ENCODE measurements at places on chromosomes 11 and 22.

DNA sequence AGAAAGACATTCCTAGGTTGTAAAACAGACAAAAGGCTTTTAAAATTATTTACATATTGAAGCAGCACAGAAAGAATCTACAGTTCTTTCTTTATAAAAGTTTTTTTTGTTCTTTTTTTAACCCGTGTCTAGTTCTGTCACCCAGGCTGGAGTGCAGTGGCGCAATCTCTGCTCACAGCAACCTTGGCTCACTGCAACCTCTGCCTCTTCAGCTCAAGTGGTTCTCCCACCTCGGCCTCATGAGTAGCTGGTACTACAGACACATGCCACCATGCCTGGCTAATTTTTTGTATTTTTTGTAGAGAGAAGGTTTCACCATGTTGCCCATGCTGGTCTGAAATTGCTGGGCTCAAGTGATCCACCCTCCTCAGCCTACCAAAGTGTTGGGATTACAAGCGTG, 3.8 kb upstream of the INCENP start:
- DNase-seq: no peak

GRCh38 chr11:88345949-88346348, 8.4 kb upstream of the CTSC start:
- no peak for DNase-seq

DNA sequence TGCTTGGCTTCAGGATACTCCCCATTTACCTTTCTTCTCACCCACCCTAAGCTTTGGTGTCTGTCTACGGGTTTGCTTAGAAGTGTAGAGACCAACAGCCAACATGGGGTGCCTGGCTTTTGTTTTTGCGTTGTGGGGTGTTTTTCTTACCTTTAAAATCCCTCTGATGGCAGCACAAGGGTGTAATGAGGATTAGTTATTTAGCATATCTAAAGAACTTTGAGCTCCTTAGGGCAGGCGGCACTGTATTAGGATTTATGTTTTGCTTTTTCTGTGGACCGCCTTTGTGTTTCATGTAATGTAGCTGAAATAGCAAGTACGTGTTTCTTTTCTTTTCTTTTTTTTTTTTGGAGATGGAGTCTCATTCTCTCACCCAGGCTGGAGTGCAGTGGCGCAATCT, 8.9 kb downstream of the AP2A2 start:
- DNase-seq: no peak

- DNase-seq: no peak
These were observed 769 bp downstream of the MAFF start for GRCh38 chr22:38202437-38203089.

GRCh38 chr11:64400667-64401066, 41.7 kb downstream of the RPS6KA4 start:
- DNase-seq: no peak

DNA sequence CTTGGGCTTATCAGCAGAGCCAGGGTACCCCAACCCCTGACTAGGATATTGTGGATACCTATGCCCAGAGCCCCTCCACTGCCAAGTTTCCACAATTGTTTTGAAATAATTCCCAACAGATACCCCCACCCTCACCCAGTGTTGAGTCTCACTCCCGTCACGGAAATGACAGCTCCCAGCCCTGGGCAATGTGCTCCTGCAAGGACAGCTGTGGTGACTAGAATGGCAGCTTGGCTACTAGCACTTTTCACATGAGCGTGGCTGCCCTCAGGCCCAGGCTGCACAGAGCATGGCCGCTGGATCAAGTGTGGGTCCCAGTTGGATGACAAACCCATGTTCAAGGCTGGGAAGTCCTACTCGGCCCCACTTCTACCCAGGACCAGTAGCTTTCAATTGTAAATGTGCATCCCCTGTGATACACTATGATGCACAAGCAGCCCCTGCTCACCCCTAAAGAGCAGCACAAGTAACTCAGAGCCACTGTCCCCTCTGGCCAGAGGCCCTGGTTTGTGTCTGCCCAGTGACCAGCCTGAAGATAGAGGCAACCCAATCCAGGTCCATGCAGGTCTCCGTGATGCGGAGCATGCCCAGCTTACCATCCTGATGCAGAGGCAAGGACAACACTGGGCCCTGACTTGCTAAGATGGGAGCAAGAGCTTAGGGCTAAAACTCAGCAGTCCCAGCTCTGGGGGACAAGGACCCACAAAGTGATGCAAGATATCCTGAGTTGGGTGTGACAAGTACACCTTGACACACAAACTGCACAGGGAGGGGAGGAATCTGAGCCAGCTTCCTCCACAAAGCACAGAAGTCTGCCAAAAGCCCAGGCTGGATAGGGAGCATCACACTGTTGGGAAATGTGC, 13.2 kb downstream of the KCNQ1OT1 start:
- DNase-seq: no peak

- DNase-seq: no peak
These were observed 3.2 kb upstream of the PAX6 start for GRCh38 chr11:31814176-31814868.

- DNase-seq: no peak
These were observed 246.6 kb downstream of the TMEM135 start for GRCh38 chr11:87284306-87284705.

DNA sequence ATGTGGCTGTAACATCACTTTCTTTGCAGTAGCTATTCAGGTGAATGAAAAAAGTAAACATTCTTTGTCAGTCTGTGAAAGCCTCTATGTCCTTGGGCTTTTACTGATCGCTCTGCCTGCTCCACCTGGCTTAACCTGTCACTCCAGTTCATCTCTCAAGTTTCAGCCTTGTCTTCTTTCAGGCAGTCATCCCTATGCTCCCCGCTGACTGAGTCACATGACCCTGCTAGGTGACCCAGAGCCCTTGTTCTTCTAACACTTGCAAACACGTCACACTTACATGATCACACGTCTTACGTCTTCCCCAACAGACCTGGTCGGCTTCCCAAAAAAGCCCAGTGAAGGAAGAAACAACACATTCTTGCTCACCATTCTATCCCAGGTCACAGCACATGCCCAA, 499.3 kb upstream of the TENM4 start:
- DNase-seq: no peak

- DNase-seq: no peak
These were observed 797 bp downstream of the LGR4 start for GRCh38 chr11:27471589-27472397.

DNA sequence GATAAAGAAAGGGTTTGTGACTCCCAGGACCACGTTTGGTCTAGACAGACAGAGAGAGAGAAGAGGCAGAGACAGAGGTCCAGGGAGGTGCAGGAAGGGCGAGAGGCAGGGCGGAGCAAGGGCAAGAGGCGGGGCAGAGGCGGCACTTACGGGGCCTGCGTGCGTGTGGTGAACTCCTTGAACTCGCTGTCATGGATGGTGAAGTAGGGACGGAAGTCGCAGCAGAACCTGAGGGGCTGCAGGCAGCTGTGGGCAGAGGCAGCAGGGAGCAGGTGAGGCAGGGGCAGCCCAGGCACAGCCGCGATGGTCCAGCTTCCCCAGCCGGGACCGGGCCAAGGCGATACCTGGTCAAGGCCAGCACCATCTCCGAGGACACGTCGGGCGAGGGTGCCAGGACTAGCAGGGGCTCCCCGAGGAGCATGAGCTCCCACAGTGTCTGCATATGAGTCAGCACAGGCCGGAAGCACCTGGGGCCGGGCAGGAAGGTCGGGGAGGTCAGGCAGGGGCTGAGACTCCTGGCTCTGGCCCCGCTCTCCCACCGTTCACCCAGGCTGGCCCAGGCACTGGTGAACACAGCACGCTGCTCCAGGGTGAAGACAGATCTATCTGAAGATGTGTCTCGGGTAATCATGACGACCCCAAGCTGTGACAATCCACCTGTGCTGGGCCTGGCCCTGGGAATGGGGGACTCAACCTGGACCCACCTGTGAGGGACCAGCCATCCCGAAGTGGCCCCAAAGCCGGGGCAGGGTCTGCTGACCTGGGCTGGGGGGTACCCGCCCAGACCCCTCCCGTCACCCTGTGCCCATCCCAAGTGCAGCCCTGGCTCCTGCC, 7.2 kb upstream of the PLXNB2 start:
- DNase-seq: no peak

GRCh38 chr11:100756559-100756958, 69.5 kb downstream of the ARHGAP42 start:
- DNase-seq: no peak

GRCh38 chr11:128968916-128969315, 26.2 kb upstream of the TP53AIP1 start:
- DNase-seq: no peak

- no peak for DNase-seq
These were observed 259.4 kb downstream of the BUD13 start for GRCh38 chr11:116513278-116513823.

DNA sequence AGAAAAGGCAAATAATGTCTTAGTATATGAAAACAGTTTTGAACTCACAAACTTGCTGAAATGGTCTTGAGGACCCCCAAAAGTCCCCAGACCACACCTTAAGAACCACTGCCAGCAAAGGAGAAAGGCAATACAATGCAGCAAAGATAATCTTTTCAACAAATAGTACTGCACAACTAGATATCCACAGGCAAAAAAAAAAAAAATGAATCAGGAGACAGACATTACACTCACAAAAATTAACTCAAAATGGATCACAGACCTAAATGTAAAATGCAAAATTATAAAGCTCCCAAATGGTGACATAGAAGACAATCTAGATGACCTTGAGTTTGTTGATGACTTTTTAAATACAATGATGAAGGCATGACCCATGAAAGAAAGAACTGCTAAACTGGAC, 8.3 kb downstream of the PICALM start:
- DNase-seq: no peak

DNA sequence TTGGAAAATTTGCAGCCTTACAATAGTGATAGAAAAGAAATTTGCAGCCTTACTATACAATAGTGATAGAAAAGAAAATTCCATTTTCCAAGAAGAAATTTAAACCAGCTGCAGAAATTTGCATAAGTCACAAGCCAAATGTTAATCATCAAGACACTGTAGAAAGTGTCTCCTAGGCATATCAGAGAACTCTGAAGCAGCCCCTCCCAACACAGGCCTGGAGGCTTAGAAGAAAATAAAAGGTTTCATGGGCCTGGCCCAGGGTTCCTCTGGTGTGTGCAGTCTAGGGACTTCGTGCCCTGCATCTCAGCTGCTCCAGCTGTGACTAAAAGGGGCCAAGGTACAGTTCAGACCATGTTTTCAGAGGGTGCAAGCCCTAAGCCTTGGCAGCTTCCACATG, 6.0 kb downstream of the OR4A16 start:
- DNase-seq: no peak

GRCh38 chr11:106305458-106305857, 228.0 kb downstream of the AASDHPPT start:
- DNase-seq: no peak

DNA sequence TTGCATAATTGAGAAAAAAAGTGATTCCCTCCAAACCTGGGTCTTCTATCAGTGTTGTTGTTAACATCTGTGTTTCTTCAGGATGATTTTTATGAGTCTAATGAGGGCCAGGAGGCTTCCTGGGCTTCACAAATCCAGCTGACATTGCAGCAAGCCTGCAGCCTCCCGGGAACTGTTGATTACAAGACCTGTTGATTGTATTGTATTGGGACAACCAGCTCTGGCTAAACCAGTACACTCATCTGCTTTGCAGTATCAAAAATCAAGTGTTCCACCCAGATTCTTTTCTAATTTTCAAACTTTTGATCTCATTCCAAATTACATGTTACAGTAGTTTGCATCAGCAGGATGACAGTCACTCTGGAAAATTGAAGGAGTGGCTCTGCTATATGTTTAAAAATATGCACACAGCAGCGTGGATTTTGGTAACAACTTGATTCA, 16.1 kb upstream of the PRSS23 start:
- no peak for DNase-seq

GRCh38 chr11:80083531-80083951, 642.7 kb upstream of the TENM4 start:
- no peak for DNase-seq

DNA sequence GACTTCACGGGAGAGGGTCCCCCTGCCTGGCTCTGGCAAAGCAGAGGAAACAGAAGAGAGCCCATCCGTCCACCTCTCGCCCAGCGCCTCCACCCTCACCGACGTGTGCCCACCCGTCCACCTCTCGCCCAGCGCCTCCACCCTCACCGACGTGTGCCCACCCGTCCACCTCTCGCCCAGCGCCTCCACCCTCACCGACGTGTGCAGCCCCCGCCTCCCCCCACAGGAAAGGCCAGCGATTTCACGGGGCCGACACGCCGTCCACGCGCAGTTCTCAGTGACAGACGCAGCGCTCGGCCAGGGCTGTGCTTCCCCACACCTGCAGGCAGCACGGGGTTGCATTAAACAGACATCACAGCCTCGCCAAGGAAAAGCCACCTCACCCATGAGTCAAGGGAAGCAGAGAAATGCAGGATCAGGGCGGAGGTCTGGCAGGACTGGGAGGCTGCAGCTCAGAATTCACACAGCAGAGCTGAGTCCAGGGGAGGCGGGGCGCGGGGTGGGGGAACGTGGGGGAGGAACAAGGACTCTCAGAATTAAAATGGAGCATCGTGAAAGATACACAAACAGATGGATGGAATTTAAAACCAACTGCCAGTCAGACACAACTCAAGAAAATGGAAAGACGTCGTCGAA, 377.7 kb downstream of the BRD1 start:
- DNase-seq: no peak

GRCh38 chr11:10333490-10333889, 28.6 kb downstream of the ADM start:
- DNase-seq: no peak

- no peak for DNase-seq
These were observed 151.4 kb downstream of the BLID start for GRCh38 chr11:121964591-121964990.

DNA sequence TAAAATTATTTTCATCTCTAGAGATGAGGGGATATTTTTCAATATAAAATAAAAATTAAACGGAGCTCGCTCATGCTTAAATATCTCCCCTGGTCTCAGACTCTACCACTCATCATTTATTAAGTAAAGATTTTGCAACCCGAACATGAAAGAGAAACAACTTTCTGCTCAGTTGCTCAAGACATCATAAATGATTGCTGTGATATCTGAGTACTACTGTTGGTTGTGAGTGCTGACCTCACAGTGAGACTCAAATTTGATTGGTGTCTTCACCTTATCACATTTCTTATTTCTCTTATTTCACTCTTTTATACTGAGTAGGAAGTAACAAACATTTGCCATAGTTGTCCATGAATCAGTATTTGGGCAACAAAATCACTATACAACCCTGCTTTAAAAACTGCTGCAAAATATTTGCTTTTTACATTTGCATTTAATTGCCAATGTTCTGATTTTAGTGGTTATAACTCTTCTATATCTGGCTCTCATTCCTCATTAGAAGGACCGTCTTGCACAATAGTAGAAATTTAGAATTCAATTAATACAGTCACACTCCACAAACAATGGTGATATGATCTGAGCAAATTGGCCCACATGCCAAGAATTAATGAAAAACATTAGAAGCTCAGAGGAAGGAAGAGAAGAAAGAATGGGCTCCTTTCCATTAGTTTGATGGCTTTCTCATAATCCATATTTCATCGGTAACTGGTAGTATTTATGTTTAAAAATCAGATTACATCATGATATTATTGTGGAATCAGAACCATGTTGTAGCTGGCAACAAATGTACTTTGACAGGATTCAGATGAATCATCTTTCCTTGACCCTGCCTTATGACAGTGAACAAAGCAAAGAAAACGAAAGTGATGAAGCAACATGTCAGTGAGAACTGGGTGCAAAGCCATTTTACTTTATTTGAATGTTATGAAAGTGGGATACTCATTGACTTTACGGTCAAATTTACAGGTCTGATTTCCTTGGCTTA, 973.6 kb upstream of the TENM4 start:
- no peak for DNase-seq

All from cortex of kidney (tissue), 1 donor.